ENCODE measurements at places on chromosomes 5 and 9.
A peak's percentile ranks its signal among the peaks of the same experiment; 100 is the strongest.

GRCh38 chr9:1869843-1870242, 145.3 kb upstream of the SMARCA2 start:
- peak; percentile 14 for DNase-seq

- DNase-seq = no peak
Measured at GRCh38 chr5:75524071-75524470, 12.4 kb downstream of the POLK start.

GRCh38 chr9:33024126-33024965, 727 bp upstream of the DNAJA1 start:
- no peak for DNase-seq

GRCh38 chr5:52334367-52334766, 453.3 kb upstream of the ITGA1 start:
- no peak for DNase-seq

DNA sequence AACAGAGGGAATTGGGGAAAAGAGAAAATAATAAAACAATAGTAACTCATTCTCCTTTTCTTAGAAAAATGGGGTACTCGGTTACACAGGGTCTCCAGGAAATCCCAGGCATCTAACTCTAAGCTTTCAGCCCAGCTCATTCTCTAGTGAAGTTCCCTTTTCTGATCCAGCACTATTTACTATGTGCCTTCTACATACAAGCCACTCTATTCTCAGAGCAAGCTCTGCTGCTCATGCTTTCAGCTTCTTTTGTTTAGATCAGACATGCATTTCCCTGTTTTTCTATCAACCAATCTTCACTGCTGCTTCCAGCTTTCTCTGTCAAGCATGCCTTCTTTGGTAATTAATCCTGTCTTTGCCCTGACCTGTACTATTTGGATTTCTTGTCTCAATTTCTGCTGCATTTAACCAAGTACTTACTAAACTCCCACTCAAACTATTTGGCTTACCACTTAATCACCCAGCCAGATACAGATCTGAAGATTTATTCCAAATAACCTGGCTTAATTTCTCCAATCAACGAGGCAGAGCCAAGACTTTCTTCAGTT, 25.3 kb downstream of the OSMR start:
- DNase-seq = no peak

DNA sequence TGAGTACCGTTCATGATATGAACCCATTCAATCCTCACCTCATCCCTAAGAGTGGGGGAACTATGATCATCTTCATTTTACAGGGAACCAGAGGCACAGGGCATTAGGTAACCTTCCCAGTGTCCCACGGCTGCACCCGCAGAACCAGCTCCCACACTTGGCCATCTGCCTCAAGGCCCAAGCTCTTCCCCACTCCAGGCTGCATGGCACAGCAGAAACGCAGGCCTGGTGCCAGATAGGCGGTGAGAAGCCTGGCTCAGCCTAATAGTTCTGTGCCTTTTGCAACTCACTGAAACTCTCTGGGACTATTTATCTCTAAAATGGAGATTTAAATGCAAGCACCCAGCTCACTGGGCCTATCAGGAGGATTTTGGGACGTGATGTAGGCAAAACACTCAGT, 90.8 kb upstream of the ZNF618 start:
- DNase-seq = no peak

DNA sequence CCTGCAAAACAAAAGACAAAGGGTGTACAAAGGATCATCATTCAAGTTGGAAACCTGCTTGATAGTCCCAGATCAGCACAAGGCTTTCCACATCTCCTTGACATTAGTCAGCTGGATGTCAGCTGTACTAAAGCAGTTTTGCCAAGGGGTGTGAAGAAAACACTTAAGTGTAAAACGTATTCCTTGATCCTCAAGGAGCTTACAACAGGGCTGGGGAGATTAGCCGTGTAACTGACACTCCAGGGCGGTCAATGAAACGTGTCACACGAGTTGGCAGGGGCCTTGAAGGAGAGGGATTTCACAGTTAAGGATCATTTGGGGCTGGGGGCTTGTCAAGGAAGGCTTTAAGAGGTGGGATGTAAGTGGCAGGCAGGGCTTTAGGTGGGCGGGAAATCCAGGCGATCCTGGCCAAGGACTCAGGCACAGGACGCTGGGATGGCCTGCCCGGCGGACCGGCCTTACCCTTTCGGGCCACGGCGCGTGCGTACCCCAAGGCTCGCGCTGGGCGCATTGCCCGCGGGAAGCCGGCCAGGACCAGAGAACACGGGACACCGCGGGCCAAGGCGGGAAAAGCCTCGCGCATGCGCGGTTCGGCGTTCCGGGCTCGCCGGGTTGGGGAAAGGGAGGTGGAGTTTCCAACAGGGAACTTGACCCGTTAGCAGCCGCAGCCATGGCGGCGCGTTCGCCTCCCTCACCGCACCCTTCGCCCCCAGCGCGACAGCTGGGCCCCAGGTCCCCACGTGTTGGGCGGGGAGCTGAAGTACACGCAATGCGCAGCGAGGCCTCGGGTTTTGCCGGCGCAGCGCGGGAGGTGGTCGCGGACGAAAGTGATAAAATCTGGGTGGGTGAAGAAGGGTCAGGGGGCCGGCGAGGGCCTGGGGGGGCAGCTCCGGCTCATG, at the start of gene CNTLN:
Gene CNTLN, plus strand, starts transcription at position 645 of the 899 bp plus-strand sequence. Its CDS starts 26 bp downstream, at position 671.
- no peak for DNase-seq

DNA sequence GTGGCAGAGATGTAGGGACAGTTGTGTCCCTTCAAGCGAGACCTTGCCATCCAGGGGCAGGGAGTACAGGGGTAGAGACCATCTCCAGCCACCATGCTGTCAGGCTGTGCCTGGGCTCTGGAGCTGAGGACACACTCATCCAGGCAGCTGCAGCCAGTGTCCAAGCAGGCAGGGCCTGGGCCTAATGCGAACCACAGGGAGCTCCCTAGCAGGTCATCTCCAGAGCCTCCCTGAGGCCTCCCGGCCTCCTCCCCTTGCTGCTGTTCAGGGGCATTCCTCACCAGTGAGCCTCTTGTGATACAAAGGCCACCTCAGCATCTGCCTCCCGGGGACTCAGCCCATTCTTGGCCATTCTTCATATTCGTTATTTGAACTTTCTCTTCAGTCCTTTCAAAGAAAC, 35.0 kb downstream of the TPPP start:
- DNase-seq = no peak

GRCh38 chr9:24590432-24590831, 44.7 kb upstream of the IZUMO3 start:
- DNase-seq = no peak

DNA sequence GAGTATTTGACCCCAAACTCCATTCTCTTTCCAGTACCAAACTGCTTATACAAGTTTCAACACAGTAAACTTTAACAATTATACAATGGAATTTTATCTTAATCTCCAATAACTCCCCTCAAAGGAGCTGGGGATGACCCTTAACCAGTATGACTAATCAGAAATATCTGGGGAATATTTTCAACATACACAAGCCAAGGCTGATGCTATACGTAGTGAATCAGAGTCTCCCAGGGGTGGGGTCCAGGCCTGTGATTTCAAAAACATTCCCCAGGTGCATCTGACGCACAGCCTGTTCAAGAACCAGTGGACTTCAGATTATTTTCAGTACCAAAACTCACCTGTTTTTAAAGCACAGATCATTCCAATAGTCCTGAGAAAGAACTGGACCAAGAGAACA, 11.8 kb upstream of the SEMA5A start:
- no peak for DNase-seq

GRCh38 chr5:141951332-141951781, 6.6 kb downstream of the PCDH12 start:
- DNase-seq = no peak

DNA sequence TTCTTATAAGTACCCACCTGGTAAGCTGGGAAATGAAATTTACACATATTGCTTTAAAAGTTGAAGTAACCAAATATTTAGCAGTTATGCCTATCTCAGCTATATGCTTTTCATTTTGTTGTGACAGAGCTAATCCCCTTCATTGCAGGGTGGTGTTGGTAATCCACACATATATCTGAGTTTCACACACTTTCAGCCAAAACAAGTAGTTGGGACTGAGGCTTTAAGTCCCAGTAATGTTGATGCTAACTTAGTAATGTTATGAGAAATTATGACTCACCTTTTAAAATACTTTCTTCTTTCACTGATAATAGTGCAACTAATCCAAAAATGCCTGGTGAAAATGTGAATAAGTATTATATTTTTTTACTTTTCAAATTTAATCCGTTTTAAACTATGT, 19.2 kb upstream of the RICTOR start:
- DNase-seq = no peak

- no peak for DNase-seq
Measured at GRCh38 chr5:40483316-40483715, 196.4 kb upstream of the PTGER4 start.
